Fibroblast of gingiva (primary cell): ENCODE measurements at places on chromosomes 3 and 15.

DNA sequence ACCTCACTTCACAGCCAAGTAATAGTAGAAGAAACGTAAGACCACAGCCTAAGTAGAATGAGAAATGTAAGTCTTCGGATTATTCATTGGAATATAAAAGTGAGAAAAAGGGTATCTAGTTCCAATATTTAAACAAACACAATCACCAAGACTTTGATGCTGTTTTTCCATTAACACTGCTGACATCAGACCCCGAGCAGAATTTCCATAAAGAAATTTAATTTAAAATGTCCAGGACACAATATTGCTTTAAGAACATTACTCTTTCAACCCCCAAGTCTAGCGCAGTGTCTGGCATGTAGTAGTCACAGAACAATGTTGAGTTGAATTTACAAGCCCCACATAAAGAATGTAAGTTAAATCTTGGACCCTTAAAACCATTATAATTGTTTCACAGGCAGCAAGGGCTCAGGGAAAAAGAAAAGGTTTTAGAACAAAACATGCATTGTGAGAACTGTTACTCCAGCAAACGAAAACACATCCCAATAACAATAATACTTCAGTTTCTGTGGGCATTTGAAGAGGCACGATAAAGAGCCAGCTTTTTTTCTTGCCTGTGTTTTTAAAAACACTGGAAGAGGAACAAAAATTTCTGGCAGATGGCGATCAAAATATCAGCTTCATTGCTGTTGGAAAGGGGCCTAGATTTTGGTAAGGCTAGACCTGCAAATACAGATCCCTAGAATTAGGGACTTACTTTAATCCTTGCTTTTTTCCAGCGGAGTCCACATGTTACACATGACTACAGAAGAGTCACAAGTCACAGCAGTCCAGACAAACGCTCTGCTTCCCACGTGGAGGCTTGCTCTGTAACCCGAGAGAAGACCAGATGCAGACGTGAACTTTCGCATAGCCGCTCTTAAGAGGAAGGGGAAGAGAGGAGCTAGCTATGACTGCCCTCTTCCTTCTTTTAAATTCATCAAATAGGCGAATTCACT lies 77.9 kb upstream of the IGSF10 start:
- peak; percentile 69 for DNase-seq

- DNase-seq: peak; percentile 83
Measured at GRCh38 chr15:92149029-92149428, 244.7 kb upstream of the ST8SIA2 start.

GRCh38 chr3:13093687-13094086 lies 20.5 kb upstream of the IQSEC1 start:
- DNase-seq: no peak

DNA sequence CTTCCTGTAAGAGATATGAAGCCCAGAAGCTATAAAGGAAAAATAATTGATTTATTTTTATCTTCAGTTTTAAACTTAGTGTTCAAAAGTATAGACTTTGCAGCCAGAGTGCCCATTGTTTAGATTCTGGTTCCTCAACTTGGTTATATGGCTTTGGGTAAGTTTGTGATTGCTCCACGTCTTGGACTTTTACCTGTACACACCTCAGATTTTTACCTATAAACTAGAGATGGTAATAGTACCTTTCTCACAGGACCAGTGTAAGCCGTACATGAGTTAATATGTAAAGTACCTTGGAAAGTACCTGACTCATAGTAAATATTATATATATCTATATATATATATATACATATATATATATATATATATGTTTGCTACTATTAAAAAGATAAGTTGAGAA lies 283.8 kb downstream of the RAP2B start:
- no peak for DNase-seq

DNA sequence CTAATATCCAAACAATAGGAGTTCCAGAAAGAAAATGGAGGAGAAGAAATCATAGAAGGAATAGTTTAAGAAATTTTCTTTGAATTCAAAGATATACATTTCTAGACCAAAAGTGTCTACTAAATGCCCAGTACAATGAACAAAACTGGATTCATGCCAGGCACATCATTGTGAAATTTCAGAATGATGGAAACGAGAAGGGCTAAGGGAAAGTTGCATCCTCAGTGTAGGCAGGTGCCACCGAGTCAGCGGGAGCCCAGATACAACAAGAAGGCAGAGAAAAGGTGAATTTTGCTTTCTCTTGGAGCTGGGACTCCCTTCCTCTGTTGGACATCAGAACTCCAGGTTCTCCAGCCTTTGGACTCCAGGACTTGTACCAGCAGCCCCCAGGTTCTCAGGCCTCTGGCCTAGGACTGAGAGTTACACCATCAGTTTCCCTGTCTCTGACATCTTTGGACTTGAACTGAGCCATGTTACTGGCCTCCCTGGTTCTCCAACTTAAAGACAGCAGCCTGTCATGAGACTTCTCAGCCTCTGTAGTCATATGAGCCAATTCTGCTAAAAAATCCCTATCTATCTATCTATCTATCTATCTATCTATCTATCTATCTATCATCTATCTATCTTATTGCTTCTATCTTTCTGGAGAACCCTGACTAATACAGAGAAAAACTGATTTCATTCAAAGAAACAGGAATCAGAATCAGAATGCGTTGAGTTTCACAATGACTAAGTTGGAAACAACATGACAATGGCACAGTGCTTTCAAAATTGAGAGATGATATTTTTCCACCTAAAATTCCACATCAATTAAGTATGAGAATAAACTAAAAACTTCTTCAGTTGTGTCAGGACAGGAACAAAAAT lies 207.7 kb downstream of the FAM43A start:
- DNase-seq: no peak

DNA sequence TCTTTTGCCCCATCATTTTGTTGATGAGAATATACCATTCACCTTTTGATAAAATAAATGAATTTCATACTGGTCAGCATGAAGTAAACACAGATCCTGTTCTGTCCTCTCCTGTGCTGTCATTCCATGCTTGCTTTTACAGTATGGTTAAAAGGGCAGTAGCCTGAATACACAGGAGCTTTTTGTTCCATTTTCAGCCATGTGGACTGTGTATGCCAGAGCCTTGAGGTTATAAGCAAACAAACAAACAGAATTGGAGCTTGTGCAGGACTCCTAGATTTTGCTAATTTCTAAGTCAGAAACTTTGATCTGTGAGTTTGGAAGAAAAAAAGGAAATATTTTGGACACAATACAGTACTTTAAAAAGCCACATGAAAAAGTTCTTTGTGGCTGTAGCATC lies 91.9 kb downstream of the LRRC28 start:
- DNase-seq: no peak

- DNase-seq: no peak
Measured at GRCh38 chr15:95168951-95169431, 937.6 kb downstream of the MCTP2 start.

DNA sequence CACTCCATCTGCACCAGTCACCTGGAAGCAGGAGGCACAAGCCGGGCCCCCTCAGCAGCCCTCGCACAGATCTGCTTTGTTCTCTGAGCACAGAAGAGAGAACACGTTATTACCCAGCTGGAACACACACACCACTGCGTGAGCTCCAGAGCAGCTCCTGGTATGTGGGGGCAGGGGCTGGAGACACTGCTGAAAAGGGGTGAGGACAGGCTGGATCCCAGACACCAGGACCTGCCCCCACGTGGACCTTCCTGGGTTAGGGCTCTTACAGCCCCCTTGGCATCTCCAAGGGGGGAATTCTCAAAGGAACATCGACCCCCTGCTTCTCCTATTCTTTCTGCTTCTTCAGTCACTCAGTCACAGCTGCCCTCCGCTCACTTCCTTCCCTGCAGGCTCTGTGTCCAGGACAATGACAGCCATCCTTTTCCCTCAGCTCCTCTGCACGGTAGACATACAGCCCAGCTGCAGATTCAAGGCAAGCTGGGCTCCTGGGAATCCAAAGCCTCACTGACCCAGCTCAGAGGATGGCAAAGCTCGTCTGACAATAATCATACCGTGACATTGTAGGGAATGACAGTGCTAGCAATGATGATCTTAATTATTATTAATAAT lies 33.7 kb downstream of the PRR20G start:
- DNase-seq: no peak

- peak; percentile 36 for DNase-seq
Measured at GRCh38 chr3:100538339-100538706, 45.9 kb downstream of the TMEM45A start.

DNA sequence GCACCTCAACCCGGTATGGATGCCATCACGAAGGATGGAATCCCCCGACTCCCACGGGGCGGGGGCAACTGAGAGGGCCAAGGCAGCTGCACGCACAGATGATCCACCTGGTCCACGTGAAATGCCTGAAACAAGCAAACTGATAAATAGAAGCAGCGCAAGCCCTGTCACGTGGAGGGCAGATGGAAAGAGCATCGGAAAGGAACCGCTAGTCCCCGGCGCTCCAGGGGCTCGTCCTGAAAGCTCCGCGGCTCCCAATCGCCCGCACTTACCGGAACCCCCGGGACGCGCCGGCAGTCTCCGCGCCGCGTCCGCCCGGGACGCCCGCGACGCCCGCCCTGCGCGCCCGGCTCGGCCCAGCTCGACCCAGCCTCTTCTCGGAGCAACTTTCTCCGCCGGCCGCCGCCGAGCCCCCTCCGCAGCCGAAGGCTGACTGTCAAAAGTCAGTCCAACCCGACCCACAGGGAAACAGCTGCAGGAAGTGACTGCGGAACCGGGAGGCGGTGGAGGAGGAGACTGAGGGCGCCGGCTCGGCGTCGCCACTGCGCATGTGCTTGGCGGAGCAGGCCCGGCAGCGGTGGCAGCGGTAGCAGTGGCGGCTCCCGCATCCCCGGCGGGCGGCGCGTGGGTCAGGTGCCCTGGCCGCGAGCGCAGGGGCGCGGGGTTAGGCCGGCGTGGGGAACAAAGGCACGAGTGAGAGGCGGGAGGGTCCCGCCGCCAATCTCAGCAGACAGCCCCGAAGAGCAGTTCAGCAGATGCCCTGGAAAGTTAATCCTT lies at the start of gene ZMAT3:
Gene ZMAT3, minus strand, starts transcription at position 487 of the 777 bp plus-strand sequence. CDS start 4,057 bp downstream, outside the sequence.
- DNase-seq: peak; percentile 81

- no peak for DNase-seq
Measured at GRCh38 chr3:73484656-73485248, 140.0 kb downstream of the PDZRN3 start.
